ENCODE measurements at places on chromosomes 6 and 20.

- peak; percentile 90 for DNase-seq
These were observed 182.5 kb upstream of the JARID2 start for GRCh38 chr6:15063253-15063853.

- DNase-seq = no peak
These were observed 88.2 kb downstream of the TOX2 start for GRCh38 chr20:44002861-44003260.

GRCh38 chr6:5905431-5906339, 101.0 kb downstream of the NRN1 start:
- DNase-seq = no peak

DNA sequence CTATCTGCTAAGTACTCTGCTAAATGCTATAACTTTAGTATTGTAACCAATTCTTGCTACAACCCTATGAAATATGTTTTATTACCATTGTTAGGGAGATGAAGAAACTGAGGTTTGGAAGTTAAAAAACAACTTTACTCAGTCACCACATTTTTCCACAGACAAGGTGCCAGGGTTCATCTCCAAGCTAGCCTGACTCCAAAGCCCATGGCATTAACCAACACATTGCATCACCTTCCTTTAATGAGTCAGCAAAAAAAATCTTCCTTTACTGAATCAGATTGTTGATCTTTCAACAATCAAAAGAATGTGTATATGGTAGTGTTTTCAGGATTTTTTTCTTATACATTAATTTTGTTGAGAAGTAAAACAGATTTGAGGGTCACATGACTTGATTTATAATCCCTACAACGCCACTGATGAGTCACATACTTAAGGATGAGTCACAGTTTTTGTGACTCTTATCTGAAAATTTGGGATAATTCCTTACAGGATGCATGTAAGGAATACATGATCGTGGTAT, 41.5 kb downstream of the MAN1A1 start:
- DNase-seq = peak; percentile 56

DNA sequence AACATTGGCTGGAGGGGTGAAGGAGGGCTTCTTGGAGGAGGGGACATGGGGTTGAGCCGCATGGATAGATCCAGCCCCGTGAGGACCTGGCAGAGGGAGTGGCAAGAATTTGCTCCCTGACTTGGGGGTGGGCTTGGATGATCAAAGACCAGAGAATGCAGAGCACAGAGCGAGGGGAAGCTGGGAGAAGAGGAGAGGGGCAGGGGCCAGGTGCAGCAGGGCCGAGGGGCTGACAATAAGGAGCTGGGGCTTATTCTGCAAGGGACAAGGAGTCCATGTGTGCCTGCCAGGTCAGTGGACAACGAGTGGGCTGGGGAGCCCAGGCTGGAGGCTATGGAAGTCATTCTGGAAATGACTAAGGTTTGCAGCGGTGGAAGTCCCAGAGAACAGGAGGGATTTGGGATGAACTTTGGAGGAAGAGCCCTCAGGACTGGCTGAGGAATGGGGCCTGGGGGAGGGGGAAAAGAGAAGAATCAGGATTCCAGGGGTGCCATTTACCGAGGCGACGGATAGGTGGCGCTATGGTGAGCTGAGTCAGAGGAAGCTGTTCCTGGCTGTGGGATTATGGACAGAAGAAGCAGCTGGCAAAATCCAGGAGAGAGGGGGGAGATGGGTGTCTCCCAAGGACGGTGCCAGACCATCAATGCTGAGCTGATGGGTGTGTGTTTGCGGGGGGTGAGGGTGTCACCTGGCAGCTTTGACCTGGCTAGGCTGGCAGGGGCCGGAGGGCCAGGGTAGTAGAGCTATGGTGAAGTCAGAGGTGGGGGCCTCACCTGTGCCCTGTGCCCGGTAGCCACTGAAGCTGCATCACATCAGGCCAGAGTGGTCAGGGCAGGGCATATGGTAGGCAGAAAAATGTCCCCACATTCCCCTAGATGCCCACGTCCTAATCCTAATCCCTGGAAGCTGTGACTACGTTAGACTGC, 7.8 kb downstream of the KCNG1 start:
- peak; percentile 4 for DNase-seq

DNA sequence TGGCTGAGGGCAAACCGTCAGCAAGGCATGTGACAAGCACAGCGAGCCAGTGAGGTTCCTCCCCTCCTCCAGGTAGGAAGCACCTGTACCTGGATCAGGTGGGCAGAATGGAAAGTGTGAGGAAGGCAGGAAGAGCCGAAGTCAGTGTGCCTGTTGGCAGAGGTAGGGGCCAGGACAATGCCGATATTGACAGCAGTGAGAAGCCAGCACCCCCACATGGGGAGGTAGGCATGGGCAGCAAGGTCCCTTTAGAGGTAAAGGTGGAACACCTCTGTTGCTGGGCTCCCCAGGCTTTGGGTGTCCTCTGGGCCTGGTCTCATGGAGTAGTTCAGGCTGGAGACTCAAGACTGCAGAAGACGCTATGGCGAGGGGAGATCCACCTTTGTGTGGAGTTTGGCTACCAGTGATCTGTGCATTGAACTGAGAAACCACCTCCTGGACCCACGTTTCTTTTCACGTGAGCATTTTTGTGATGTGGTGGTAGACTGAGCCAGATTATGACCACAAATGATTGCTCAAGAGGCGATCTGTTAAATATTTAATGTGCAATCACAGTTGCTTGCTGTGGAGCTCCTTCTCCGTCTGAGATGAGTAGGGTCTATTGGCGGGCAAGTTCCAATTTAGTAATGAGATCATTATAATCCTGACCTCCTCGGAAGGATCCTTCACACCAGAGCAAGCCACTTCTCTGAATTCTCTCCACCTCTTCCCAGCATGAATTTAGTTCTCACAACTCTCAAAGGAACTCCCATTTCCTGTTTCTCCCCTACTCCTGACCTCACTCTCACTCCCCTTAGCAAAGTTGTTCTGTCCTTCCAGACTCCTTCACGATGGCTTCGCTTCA, 174.8 kb downstream of the CDH26 start:
- no peak for DNase-seq

DNA sequence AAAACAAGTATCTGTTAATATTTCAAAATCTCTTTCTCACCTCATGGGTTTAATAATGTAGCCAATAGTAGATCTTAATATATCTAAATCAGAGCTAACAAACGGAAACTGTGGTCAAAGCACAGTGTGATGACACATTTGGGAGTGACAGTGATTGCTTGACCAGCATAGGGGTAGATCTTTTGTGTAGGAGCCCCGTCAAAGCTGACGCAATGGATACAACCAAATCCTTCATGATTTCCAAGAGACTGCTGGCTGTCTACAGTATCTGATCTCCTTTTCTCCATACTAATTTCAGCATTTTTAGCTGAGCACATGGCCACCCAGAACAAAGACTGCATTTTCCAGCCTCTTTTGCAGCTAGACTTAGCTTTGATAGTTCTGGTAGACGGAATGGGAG, 299.3 kb upstream of the ECI2 start:
- no peak for DNase-seq

GRCh38 chr6:97053643-97054411, 129.3 kb downstream of the KLHL32 start:
- peak; percentile 35 for DNase-seq

DNA sequence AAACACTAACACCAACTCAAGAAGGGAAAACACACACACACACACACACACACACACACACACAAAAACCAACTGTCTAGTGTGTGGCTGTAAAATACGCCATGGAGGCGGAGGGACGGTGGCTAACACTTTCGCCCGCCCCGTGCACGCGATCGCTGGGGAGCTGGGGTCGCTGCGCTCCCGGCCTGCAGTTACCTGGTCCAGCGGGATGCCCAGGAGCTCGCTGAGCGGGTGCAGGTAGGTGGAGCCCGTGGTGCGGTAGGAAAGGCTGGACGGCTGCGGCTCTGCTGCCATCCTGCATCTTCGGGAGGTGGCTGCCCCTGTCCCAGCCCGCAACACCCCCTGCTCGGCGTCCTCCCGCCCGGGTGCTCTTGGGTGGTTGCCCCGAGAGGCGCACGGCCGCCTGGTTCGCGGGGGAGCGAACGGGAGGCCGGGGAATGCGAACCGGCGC, 303 bp downstream of the MBOAT1 start:
- DNase-seq = peak; percentile 29

DNA sequence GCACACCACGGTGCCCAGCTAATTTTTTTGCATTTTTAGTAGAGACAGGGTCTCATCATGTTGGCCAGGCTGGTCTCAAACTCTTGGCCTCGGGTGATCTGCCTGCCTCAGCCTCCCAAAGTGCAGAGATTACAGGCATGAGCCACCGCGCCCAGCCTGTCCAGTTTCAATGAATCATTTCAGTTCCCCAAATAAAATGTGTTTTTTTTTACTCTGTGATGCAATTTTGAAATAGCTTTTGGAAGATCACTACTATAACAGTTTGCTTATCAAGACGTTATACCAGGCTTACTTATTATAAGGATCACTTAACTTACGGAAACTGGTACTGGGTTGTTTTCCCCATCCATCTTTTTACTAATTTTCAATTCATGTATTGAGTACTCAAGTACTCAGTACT, 80.0 kb downstream of the SAMD5 start:
- DNase-seq = no peak

DNA sequence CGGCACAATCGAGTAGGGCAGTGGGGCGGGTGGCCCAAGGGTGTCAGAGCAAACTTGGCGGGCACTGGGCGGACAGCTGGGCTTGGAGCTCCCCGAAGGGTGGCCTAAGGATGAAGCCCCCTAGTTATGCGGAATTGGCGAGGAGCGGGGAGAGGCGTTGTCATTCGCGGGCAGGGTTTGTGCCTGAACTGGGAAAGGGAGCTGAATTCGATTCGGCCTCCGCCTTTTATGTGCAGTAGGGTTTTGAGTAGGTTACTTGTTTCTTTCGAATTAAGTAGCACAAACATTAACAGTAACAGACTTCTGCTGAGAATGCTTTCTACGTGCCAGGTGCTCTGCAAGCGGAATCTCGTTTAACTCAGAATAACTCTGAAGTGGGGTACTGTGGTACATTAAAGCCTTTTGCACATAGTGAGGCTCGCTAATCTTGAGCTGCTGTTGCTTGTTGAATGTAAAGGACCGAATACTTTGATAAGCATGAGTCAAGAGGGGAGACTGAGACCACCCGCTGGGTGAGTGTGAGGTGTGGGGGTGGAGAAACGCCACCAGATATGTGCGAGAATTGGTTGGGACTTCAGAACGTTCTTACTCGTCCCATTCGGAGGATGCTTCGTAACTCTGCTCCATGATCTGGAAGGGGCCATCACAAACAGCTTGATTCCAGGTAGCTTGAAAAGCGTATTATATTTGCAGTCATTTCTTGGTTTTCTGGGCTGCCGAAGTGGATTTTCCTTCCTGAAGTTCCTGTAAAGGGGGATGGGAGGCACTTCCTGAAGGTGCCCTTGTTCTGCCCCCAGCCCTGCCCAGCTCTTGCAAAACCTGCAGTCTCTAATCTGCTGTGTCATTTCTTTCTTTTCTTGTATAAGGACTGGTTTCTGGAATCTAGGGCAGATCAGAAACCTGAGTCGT, 833 bp downstream of the RAB5IF start:
- DNase-seq = peak; percentile 87

- DNase-seq = no peak
These were observed 215.2 kb downstream of the PTPRK start for GRCh38 chr6:128305228-128305627.

GRCh38 chr6:13985663-13986325, 61.0 kb downstream of the RNF182 start:
- DNase-seq = peak; percentile 42

GRCh38 chr6:128239146-128239545, 281.3 kb downstream of the PTPRK start:
- no peak for DNase-seq

GRCh38 chr6:126667728-126668127, 327.8 kb downstream of the CENPW start:
- DNase-seq = no peak

- DNase-seq = peak; percentile 74
These were observed at the start of gene SLC17A9 for GRCh38 chr20:62952373-62952967. Gene SLC17A9, plus strand, starts transcription at chr20:62952709. Its CDS starts 122 bp downstream, at chr20:62952831.

DNA sequence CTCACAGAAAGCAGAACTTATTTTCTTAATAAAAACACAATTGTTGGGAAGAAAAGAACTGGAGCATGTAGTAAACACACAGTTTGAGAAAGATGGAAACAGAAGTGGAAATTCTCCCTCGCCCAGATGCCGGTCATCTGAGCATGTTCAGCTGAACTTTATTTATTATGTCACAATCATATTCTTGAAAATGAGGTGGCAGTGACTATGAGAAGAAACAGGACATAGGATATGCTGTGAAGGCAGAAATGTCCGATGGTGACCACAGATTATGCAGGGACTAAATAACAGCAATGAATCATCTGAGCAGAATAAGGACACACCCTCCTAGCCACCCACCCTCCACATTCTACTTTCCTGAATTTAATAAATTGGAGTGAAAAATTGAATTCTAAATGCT, 425.3 kb upstream of the NOX3 start:
- no peak for DNase-seq

DNA sequence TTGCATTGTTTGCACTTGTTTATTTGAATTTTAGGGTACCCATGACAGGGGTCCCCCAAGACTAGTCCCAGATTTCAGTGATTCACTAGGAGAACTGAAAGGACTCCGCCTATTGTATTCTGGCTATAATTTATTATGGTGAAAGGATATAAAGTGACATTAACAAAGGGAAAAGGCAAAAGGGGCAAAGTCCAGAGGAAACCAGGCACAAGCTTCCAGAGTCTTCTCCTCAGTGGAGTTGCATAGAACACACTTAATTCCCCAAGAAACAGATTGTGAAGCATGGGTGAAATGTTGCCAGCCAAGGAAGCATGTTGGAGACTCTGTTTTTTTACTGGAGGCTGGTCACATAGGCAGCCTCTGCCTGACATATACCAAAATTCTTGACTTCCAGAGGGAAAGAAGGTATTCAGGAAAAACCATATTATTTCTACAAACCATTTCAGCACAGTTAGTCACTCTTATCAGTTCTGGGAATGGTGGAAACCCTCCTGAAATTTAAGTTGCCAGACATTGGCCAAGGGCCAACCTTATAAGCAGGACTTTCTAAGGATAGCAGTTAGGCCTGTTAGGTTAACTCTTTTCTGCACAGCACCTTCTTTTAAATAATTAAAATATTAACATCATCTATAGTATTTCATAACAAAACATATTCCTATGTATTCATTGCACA, 71.8 kb downstream of the FIG4 start:
- DNase-seq = no peak

DNA sequence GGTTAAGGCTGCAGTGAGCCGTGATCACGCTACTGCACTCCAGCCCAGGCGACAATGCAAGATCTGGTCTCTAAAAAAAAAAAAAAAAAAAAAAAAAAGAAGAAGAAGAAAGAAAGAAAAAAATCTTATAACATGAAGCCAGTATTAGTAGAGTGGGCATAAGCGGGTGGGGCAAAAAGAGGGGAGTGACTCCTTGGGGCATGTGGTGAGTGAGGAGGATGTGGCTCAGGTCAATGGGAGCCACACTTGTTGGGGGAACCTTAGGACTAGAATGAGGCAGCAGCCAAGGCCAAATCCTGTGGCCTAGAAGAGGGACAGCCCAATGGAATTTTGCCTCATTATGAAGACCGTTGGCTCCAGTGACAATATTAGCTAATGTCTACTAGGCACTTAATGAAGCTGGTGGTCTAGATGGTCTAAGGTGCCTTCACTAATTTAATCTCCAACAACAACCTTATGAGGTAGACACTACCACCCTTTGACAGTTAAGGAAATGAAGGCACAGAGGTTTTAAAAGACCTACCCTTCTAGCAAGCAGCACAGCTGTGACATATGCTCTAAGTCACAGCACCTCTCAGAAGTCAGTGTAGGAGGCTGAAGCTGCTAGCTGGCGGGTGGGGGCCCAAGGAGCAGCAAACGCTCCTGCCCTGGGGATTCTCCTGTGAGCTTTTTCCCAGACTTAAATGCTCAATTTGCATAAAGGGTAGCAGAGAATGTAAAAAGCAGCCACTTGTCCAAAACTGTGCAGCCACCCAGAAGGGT, 23.6 kb upstream of the ARMC12 start:
- DNase-seq = no peak

GRCh38 chr6:166977621-166978525, 21.3 kb upstream of the CEP43 start:
- DNase-seq = no peak

All from AML-193 (cell line).